ENCODE measurements at places on chromosomes 2 and 18.
A peak's percentile ranks its signal among the peaks of the same experiment; 100 is the strongest.

DNA sequence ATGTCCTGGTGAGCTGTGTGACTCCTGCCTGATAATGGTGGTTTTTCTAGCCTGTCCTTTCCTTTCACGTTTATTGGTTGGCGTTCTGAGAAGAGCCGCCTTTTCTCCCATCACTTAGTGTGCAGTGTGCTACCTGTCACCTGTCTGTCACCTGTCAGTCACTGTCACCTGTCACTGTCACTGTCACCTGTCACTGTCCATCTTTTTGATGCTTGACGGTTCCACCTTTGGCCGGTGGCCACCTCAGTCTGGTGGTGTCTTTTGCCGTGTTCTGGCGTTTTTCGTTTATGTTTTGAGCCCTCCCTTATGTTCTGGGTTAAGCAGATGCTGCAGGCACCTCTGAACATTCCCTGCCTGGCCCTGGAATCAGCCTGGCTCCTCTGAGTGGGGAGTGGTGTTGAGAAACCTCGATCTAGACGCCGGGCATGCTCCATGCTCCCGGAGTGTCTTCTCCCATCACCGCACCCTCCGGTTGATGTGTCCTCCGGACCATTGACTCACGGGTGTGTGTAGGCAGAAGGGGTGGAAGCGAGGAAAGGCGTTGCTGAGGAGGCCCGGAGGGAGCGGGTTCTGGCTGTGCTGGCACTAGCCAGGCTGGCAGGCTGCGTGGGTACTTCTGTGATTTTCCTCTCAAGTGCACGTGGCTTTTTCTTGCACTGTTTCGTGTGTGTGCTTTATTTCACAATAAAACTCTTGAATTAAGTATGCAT, 20.7 kb downstream of the DTYMK start:
- no peak for DNase-seq

- DNase-seq: no peak
Measured at GRCh38 chr2:44560941-44561340, 199.2 kb downstream of the CAMKMT start.

GRCh38 chr2:222668494-222669154, 2.8 kb upstream of the MOGAT1 start:
- no peak for DNase-seq

DNA sequence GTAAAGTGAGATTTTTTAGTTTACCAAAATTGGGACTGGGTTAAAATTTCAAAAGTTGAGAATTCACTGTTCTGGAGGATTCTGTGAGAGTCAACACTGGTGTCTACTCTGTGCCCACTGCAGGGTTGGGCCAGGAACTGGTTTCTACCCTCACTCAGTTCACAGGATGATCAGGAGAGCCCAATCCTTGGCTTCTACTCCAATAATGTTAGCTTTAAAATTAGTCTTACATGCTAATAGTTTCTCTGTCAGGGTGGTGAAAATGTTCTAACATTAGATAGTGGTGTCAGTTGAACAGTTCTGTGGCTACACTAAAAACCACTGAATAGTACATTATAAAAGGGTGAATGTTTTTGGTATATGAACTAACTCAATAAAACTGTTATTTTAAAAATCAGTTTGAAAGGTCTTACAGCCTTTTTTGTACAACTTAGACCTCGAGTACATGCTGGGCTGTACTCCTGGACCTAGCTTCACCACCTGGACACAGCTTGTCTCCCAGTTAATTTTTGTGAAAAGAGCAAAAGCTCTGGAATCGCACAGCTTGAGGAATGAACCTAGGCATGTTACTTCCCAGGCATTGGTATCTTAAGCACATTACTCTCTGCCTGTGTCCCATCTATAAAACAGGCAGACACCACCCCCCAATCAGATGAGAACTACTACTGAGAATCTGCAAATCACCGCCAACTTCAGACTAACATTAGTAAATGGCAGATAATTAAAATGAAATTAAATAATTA, 44.4 kb downstream of the ACVR1 start:
- no peak for DNase-seq

DNA sequence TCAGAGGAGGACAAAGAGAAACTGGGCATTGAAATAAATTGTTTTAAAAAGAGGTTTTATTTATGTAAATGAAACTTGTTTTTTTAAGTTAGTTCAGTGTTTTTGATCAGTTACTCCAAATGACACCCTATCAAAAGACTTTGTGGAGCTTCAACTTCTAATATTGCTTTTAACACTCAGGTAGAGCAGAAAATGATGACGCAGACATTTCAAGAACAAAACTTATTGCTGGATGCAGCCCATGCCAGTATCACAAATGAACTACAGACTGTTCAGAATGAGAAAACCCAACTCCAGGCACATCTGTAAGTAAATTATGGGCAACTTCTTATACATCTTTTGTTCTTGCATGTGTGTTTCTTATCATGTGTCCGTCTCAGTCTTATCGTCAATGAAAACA, 36.4 kb downstream of the CCDC150 start:
- DNase-seq: no peak

DNA sequence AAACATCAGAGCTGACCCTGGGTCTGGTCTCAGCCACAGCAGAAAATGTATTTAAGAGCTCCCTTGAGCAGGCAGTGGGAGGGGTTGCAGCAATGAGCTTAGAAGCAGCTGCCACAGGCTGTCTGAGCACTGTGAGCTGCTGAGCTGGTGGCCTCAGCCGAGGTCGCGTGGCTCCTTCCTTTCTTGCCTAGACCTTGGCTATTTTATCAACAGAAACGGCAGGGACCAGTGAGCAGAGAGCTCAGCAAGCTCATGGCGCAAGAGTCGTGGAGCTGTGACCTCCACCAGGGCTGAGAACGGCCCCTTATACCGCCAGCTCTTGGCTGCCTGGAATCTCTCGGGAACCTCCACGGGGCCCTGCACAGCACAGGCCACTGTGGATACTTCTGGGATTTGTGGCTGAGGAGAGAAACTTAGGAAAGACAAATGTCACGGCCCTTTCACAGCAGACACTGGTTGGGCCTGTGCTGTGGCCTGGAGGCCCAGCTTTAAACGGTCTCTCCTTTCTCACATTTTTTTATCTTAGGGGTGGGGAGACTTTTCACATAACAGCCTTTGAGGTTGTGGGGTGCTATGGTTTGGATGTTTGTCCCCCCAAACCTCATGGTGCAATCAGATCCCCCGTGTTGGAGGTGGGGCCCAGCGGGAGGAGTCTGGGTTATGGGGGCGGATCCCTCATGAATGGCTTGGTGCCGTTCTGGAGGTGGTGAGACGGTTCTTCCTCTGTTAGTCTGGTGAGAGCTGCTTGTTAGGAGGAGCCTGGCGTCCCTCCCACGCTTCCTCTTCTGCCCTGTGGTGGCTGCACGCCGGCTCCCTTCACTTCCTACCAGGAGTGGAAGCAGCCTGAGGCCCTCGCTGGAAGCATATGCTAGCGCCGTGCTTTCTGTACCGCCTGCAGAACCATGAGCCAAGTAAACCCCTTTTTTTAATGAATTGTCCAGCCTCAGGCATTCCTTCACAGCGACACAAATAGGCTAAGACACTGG, 1.7 kb downstream of the ALLC start:
- no peak for DNase-seq

DNA sequence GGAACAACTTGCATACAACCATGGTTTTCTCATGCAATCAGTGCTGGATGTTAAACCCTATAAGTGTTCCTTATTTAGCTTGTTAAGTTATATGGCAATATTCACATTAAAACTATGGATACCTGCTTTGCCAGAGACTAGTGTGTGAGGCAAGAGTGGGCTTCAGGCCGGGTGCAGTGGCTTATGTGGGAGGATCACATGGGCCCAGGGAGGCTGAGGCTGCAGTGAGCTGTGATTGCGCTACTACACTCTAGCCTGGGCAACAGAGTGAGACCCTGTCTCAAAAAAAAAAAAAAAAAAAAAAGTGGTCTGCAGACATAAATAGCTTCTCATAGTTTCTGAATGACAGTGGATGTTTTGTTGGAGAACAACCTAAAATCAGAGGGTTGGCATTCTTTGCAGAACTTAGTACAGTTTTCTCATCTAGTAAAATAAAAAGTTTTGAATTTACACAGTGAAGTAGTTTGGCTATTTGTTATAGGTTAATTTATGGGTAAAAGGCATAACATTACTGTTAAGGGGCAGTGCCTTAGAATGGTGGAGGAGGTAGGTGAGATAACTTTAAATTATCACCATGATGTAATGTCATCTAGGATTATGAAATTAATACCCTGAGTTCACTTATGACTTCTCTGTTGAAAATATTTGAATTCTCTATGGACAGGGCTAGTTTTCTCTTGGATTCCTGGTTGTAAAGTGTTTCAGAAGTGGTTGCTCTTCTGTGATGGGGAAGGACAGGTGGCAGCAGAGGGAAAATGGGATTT, 5.3 kb downstream of the CERS6 start:
- no peak for DNase-seq

- no peak for DNase-seq
Measured at GRCh38 chr2:224287531-224287930, 114.4 kb downstream of the FAM124B start.

- no peak for DNase-seq
Measured at GRCh38 chr2:214896274-214896673, 86.8 kb upstream of the BARD1 start.

DNA sequence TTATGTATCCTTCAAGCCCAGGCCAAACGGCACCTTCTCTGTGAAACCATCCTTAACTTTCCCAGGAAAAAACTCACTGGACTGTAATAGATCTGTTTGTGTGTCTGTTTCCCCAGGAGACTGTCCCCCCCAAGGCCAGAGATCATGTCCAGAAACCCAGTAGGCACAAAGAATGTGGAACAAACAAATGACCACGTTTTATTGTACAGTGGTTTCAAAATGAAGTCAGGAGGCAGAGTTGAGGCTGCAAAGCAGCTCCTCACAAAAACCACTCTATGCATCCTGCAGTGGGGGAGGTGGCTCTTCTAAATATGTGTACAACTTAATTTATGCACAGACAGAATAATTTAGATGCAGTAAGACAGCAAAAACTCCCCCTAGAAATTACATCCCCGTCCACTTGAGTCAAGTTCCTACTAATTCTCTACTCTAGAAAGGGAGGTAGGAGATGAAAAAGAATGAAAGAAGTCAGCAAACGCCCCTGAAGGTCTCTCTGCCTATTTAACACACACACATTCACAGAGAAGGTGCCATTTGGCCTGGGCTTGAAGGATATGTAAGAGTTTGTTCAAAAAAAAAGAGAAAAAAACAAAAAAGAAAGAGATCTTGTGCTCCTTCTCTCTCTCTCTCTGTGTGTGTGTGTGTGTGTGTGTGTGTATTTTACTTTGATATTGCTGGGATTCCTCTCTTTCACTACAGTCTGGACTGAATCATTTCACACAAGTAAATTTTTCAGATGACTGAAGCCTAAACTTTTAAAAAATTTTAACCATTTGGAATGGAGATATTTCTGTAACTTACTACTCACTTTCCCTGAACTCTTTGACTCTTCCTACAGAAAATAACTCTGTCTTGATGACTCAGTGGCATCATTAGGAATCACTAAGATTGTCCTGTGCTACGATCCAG, 19.5 kb downstream of the BCL2 start:
- peak; percentile 79 for DNase-seq

DNA sequence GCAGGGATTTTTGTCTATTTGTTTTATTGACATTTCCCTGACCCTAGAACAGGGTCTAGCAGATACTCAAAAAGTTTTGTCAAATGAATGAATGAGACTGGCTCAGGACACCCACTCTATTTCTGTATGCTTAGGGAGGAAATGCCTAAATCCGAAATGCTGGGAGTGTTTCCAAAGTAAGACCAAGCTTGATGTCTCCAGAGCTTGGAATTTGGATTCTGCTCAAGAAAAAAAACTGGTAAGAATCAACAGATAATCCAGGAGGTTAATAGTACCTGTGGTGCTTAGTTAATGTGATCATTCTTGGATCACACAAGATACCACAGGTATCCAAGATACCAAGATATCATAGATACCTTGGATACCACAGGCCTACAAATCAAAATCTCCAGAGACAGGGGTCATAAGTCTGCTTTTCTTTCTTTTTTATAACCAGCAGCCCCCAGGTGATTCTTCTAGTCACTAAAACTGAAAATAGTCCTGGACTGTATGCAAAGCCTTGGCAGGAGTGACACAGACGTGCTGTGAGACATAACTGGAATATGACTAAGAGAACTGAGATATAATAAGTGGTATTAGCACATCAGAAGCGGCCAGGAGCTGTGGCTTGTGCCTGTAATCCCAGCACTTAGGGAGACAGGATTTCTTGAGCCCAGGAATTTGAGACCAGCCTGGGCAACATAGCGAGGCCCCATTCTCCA, 39.9 kb upstream of the SP3 start:
- peak; percentile 90 for DNase-seq

DNA sequence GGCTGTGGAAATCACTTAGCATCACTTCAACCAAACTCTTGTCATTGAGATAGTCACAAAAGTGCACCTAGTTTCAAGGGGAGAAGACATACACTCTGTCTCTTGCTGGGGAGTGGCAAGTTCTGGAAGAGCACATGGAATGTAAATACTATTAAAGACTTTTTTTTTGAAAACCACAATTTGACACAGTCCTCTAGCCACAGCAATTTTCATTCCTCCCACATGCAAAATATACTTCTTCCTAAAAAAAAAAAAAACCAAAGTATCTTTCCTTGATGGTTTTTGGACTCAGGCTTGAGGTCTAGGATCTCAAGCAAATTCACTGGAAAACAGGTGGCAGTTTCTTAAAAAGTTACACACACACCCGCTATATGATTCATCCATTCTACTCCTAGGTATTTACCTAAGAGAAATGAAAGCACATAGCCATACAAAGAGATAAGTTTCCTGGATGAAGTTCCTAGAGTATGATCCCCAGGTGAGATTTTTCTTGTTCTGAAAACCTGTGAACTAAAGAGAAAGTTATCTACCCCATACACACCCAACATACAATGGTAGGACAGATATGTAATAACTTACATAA, 295.8 kb downstream of the SP3 start:
- DNase-seq: peak; percentile 49

GRCh38 chr2:42742740-42743658, 20.9 kb downstream of the OXER1 start:
- no peak for DNase-seq

DNA sequence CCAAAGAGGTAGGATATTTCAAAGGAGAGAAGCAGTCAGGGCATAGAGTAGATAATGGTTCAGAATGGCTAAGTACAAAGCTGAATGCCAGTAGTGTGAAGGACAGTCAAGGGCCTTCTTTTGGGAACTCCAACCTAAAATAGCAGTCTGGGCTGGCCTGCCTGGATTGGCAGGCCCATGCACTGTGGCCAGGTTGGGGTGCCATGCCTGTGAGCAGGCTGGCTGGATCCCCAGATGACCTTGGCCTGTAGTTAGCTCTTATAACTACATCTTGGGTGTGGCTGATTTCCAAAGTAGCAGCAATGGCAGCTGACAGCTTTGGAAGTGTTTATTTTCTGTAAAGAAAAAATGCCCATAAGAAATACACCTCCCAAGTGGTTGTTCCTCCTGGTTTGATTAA, 51.5 kb upstream of the ITGB6 start:
- DNase-seq: no peak

- DNase-seq: peak; percentile 71
Measured at GRCh38 chr2:191351921-191352320, 106.7 kb downstream of the MYO1B start.

GRCh38 chr2:224565452-224566035, 19.6 kb downstream of the CUL3 start:
- no peak for DNase-seq

- peak; percentile 81 for DNase-seq
Measured at GRCh38 chr2:204665207-204665606, 119.9 kb downstream of the PARD3B start.

- no peak for DNase-seq
Measured at GRCh38 chr2:151799886-151800292, 28.3 kb downstream of the ARL5A start.
